ENCODE measurements at places on chromosomes 2 and 18.

DNA sequence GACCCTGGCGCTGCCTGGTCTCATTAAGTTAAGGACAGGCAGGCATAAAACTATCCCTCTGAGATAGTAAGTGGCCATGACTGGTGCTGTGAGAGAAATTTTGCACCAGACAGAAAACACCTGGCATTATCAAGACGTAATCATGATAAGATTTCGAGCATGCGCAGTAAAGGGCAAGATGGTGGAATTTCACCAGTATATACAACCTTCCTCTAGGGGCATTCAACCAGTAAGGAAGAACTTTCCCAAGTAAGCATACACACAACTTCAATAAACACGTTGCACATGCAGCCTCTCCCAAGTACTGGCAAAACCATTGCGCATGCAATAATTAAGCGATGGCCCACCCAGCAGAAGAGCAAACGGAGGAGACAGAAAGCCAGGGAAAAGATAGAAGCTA, 1376.4 kb upstream of the CRIM1 start:
- no peak for DNase-seq

DNA sequence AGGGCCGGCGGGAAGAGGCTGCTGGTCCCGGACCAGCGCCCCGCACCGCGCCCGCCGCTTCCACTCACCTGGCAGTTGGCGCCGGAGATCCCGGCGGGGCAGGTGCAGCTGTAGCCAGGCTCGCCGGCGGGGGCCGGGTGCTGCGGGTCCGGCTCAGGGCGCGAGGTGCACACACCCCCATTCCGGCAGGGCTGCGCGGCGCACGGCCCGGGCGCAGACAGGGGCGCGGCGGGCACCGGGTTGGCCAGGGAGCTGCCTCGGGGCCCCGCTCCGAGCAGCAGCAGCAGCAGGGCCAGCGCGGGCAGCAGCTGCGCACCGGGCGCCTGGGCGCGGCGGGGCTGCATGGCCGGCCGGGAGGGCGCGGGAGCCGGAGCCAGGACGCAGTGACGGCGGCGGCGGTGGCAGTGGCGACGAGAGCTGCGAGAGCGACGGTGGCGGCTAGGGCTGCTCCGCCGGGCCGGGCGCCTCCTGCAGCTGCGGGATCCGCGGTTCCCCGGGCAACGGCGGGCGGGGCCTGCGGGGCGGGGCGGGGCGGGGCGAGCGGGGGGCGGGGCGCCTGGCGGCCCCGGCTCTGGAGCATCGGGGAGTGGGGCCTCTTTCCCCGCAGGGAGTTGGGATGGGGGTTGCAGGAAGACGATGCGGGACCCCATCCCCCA, at the start of gene DNER:
TSS of gene DNER (minus strand) at position 476 of the 656 bp plus-strand sequence. CDS start at position 344, 132 bp downstream.
- peak; percentile 74 for DNase-seq

DNA sequence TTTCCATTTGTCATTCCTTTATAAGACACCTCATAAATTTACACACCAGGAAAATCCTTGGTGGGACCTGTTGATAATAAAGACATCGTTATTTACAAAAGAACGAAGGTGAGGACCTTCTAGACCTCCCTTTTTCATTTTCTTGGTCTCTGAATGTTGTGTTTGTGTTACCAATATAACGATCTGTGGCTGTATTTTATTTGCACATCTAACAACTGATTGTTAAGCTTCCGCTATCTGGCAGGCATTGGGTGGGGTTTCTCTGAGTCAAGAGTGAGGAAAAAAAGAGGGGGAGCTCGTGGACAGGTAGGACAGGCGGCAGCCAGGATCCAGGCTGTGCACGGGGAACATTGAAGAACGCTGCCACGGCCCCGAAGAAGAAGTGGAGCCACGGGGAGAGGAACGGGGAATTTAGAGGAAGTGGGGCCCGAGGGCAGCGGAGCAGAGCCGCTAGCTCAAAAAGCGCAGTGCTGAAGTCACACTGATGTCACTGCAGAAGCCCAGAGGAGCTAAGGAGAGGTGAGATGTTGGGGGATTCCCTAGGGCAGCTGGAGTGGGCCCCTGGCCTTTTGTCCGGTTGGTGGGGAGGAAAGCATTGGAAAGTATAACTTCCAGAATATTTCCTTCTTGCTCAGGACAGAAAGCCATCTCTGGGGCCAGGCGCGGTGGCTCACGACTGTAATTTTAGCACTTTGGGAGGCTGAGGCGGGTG, 20.9 kb upstream of the DNMT3A start:
- peak; percentile 78 for DNase-seq

DNA sequence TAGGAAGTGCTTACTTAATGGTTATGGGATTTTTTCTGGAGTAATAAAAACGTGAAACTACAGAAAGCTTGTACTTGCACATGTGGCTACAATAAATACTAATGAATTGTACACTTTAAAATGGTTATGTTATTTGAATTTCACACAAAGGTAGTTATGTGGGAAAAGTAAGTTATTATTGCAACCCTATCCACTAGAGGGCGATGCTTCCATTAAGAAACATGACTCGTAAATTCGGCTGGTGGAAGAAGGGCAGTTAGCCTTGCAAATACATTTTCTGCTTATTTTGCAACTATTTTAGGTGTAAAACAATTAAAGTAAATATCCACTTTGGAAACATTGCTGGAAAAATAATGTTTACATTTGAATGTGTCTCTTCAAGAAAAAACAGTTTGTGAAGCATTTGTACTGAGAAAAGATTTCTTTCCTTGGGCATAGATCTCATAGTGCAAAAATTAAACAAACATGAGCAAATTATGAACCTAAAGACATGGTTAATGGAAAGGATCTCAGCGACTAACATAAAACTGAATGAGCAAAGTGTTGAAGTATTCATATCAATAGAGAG, 68.1 kb upstream of the CSRNP3 start:
- no peak for DNase-seq

DNA sequence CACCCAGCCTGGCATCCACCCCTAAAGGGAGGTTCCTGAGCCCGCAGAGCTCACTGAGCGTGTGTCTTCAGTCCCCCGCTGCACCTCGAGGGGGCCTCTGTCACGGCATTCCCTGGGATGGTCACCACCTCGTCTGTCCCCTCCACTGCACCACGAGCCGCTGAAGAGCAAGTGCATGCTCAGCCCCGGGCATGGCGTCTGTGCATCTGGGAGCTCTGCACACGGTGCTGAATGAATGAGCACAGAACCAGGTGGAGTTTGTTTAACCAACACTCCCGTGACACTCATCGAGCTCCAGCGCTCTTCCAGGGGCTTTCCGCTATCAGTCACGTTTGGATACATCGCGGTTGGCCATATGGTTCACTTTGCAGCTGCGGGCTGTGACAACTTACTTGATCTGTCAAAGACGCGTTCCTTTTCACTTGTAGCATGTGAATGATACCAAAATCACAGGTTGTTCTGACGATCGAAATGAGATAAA, 9.2 kb downstream of the ALLC start:
- DNase-seq = peak; percentile 12
